ENCODE measurements at places on chromosomes 3 and 15.
A peak's percentile ranks its signal among the peaks of the same experiment; 100 is the strongest.

GRCh38 chr3:52057812-52058495 is 1.6 kb upstream of the DUSP7 start:
- no peak for DNase-seq

- DNase-seq, result no peak
Observed at GRCh38 chr3:117118604-117119003, 409.0 kb downstream of the TUSC7 start.

- DNase-seq, result no peak
Observed at GRCh38 chr3:116591236-116591635, 118.3 kb upstream of the TUSC7 start.

GRCh38 chr3:52257911-52258310 is 12.4 kb downstream of the PPM1M start:
- no peak for DNase-seq

DNA sequence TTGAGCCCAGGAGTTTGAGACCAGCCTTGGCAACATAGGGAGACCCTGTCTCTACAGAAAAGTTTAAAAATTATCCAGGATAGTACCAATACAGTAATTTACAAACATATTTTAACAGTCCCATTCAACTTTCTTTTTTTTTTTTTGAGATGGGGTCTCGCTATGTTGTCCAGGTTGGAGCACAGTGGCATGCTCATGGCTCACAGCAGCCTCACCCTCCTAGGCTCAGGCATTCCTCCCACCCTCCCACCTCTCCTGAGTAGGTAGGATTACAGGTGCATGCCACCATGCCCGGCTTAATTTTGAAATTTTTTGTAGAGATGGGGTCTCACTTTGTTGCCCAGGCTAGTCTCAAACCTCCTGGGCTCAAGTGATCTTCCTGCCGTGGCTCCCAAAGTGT is 12.5 kb upstream of the MAP6D1 start:
- no peak for DNase-seq

DNA sequence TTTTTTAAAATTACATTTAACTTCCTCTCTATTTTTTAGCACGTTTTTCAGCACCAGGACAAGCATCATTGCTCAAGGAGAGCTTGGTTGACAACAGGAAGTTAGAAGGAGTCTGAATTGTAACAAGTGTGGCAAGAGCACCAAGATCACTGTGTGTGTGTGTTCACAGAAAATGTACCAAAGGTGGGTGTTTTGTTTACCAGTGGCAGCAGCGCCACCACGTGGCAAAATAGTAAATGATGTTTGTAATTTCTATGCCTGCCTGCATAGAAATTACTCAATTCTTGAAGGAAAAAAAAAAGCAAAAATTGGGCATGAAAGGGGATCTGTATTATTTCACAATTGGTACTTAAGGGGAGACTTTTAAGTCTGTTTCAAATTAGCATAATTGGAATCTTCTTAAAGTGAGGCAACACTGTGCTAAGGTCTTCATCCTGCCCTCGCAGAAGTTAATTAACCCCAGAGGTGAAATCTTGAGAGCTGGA is 7.4 kb upstream of the U2SURP start:
- peak; percentile 40 for DNase-seq

GRCh38 chr15:89827829-89828228 is 13.2 kb upstream of the ANPEP start:
- DNase-seq, result no peak

GRCh38 chr15:97870771-97871170 is 89.7 kb upstream of the ARRDC4 start:
- DNase-seq, result no peak

GRCh38 chr3:148757238-148758215 is 59.8 kb downstream of the AGTR1 start:
- DNase-seq, result no peak

DNA sequence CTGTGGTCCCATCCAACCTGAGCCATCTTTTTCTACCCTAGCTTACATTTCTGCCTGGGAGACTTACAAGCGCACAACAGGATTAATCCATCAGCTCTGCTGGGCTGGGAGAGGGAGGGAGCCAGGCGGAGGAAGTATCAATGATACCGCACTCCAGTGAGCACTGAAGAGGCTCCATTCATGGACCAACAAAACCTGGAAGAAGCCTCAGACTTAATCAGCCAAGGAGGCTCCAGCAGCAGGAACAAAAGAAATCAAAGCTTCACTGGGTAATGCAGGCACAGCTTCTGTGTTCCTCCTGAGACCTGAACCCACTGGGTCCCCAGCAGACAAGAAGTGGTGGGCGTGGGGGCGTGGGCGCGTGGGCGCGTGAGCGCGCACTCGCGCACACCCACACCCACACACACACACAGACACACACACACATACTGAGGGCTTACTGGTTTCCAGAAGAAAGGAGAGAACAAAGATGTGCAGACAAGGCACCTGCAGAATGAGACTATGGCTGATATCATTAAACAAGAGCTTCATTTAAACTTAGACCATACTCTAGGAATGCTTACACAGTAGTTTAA is 87.0 kb upstream of the BOC start:
- DNase-seq, result no peak

DNA sequence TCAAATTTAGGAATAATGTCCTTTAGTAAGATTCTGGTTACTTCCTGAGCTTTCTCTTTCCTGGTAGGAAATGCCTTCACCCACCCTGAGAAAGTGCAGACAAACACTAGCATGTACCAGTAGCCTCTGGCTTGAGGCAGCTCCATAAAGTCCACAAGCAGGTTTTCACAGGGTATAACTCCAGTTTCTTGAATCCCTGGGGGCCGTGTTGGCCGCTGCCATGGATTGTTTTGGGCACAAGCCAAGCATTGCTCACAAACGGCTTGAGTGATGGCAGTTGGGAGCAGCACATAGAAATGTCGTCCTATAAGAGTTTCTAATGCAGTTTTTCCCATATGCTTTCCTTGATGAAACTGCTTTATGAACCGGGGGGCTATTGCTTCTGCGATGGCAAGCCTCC is 164.1 kb downstream of the STXBP5L start:
- DNase-seq, result no peak

DNA sequence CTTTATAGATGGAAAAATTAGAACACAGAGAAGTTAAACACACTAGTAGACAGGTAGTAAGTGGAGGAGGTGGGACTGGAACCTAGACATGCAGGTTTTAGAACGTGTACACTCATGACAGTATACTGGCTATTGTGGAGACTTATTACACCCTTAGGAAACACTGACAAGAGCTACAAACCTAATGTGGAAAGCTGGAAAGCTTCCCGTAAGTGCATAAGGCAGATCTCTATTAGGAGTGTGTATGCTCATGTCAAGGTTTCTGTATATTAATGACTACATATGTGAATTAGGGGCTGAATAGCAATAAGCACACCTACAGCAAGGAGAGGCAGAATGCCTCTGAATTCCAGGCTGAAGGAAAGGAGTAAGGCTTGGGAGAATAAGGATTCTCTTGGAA is 82.6 kb upstream of the SLC24A5 start:
- DNase-seq, result no peak

- no peak for DNase-seq
Observed at GRCh38 chr15:92617549-92618520, 37.7 kb downstream of the FAM174B start.

GRCh38 chr15:42494998-42495360 is 455 bp upstream of the SNAP23 start:
- DNase-seq, result no peak

DNA sequence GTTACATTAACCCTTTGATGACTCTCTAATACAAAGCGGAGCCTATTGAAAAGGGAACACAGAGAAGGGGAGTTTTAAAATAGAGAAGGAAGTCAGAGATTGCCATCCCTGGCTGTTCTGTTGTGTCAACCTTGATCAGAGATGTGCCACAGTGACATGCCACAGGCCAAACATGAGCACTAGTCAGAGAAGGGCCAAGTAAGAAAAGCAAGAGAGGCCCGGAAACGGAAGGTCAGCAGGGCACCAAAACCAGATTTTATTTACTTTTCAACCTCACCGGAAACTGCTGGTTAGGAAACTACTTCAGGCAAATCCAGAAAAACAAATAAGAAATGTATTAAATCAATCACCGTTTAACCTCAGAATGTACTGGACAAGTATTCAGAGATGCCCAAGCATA is 171.8 kb downstream of the ALCAM start:
- no peak for DNase-seq

GRCh38 chr15:50361756-50362155 is 6.8 kb upstream of the GABPB1 start:
- DNase-seq, result no peak

DNA sequence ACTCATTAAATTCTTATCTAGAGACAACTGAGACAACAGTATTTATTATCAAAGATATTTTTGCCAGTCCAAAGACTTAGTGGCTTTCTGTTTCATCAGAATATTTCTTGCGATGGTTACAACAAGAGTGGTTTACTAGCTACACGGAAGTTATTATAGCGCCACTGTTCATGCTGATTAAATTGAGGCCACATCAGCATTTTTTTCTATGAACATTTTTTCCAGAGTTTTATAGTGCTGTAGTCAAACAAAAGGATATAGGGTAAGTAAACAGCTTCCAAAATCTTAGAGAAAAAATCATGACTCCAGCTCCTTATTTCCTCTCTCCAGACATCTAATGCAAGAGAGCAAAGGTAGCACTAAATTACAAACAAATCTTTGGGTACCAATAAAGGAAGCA is 1264.4 kb downstream of the ZPLD1 start:
- DNase-seq, result no peak

GRCh38 chr3:186216900-186217819 is 108.3 kb upstream of the ETV5 start:
- no peak for DNase-seq

GRCh38 chr15:96388673-96389072 is 58.2 kb downstream of the NR2F2 start:
- no peak for DNase-seq

GRCh38 chr15:66180531-66181097 is 72.9 kb downstream of the MEGF11 start:
- no peak for DNase-seq

DNA sequence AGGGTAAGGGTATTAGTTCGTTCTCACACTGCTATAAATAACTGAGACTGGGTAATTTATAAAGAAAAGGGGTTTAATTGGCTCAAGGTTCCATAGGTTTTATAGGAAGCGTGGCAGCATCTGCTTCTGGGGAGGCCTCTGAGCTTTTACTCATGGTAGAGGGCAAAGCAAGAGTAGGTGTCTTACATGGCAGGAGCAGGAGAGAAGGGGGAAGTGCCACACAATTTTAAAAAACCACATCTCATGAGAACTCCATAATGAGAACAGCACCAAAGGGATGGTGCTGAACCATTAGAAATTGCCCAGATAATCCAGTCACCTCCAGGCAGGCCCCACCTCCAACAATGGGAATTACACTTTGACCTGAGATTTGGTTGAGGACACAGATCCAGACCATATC is 12.2 kb downstream of the RNF111 start:
- DNase-seq, result no peak

Data from activated CD4-positive, alpha-beta T cell treated with anti-CD3 and anti-CD28 coated beads for 24 hours (primary cell).